Activated naive CD8-positive, alpha-beta T cell treated with anti-CD3 and anti-CD28 coated beads, Interleukin-2, amount 50 U/mL, for 24 hours (primary cell): ENCODE measurements at places on chromosomes 3 and 15.

DNA sequence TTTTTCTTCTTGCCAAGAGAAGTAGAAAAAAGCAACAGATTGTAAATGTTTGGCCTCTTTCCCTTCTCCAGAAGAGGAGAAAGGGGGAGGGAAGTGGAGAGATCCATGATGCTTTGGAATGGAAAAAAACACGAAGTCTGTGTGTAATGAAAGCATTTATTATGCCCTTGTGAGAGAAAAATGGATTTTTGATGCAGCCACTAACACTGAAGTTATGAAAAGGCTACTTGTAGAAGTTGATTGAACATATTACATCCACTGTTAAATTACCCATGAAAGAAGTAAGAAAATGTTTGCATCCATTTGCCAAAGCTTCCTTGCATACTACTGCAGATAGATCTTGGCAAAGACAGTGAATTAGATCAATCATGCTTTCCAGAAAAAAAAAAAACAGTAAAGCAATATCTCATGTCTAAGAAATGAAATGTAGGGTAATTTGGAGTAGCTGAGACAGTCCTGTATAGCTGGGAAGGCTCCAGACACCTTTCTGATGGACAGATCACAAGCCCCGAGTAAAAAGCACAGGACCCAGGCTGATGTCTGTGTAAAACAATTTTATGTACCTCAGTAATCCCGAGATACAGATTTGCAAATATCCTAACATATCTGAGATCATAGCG lies 295.5 kb downstream of the PLOD2 start:
- no peak for DNase-seq

GRCh38 chr3:30662836-30663235 lies 56.4 kb downstream of the TGFBR2 start:
- no peak for DNase-seq

DNA sequence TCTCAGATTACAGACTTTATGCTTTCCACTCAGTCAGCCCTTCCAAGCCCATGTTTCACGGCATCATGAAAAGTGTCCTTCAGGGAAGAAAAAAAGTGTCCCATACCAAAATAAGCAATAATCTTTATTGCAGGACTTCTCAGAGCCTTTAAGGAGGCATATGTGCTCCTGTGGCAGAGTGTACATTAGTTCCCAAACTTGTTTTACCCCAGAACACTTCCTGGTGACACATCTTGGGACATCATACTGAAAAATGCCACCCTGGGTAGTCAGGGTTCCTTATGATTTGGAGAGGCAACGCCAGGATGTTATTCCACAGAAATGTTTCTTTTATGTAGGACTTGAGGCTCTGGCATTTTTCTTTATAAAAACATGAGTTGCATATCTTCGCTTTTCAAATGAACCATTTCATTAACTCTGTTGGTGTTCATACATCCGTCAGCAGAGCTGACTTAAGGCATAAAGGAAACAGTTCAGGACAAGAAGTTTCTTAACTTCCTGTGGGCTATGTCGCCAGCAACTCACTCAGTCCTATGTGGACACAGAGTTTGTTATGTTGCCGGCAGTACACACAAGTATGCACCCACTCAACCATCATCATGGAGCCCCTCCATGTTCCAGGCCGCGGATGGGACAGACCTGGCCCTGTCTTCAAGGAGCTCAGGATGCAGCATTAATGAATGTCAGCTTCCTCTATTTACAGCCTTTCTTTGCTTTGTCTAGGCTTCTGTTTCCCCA lies 63.8 kb downstream of the CASR start:
- DNase-seq, result no peak

DNA sequence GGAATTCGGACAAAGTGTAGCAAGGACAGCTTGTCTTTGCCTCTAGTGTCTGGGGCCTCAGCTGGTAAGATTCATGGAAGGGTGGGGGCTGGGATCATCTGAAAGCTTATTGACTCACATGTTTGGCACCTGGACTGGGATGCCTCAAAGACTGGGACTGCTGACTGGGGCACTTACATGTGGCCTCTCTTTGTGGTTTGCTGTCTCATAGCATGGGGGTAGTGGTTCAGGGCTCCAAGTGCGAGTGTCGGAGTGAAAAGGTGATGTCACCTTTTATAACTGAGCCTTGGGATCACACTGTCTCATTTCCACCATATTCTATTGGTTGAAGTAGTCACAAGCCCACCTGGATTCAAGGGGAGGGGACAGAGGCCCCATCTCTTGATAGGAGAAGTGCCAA lies 6.8 kb downstream of the MFSD1 start:
- peak; percentile 7 for DNase-seq

GRCh38 chr3:67998281-67998680 lies 343.9 kb upstream of the SUCLG2 start:
- no peak for DNase-seq

- no peak for DNase-seq
These were observed 371.6 kb upstream of the ZNF385D start for GRCh38 chr3:22122567-22122966.

DNA sequence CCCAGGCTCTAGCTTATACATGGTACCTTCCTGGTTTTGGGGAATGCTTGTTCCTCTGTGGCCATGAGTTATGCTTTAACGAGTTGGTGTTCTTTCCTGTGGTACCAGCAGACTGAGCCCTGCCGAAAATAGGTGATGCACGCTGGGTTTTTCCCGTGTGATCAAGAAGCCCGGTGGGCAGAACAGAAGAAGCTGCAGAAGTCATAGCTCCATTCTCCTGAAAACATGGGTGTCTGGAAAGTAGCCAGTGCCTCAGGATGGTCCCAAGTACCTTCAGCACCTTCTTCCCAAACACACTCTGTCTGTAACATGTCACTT lies 25.2 kb downstream of the MAPKBP1 start:
- no peak for DNase-seq

DNA sequence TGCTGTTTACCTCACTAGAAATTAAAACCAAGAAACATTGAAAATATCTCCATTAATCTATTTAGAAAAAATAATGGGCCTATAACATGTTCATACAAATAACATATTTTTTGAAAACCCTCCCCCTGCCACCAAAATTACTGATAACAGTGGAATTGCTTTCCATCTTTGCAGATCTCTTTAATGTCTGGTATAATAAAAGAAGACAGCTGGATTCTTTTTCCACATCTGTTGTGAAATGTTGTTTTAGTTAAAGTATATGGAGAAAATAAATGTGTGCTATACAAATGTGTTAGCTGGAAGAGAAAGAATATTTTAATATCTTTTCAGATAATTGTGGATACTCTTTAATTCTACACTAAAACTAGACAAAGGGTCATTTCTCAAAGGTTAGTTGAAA lies 251.0 kb upstream of the GOLGA6L4 start:
- no peak for DNase-seq

DNA sequence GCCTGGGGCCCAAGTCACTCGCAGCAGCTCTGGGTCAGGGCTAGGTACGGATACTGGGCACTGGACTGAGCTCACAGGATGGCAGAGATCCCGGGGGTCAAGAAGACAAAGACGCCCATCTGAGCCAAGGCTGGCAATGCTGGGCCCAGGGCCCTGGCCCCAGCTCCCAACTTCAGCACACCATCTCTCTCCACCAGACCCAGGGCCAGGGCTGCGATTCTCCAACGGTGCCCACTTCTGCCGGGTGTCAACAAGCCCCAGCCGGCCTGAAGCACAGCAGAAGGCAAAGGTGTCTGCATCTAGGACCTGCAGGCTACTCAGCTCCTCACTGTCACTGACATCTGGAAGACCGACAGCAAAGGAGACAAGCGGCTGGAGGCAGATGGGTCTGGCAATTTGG lies 8.6 kb downstream of the WDR73 start:
- DNase-seq, result no peak
